ENCODE measurements at places on chromosomes 16 and 17.

GRCh38 chr17:58353389-58353825, 1.4 kb upstream of the SUPT4H1 start:
- DNase-seq = no peak

- no peak for DNase-seq
These were observed 36.4 kb downstream of the TXNDC11 start for GRCh38 chr16:11706180-11706742.

- DNase-seq = no peak
These were observed 90.8 kb upstream of the DNAH17 start for GRCh38 chr17:78667741-78668640.

DNA sequence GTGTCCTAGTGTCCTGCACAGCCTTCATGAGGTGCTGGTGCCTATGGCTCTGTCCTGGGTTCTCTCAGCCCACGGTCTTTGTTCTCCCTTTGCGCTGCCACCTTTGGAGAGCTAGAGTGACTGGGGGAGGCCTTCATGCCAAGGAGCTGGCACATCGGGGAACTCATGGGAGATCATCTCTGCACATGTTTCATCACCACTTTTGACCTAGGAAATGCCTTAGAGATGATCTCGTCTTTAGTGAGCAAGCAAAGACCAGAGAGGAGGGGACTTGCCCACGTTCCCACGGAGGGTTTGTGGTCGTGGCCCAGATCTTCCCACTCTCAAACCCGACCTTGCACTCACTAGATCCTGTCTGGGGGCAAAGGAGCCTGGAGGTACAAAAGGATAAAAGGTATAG, 23.5 kb downstream of the TBX4 start:
- DNase-seq = no peak

DNA sequence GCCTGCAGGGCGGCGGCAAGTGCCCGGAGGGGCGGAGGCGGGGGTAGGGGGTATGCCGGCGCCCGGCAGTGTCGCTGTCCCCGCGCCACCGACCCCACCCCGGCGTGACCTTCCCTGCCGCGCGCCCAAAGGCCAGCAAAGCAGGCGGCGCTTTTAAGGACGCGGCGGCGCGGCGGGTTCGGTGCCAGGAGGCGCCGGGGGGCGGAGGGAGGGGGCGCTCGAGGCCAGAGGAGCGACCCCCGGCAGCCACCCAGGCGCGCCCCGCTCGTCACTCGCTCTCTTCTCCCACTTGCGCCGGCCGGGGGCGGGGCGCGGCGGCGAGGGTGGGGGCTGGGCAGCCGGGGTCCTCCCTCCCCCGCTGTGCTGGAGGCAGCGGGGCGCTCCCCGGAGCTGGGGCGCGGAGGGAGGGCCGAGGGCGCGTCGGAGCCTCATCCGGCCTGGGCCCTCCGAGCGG, 8.6 kb upstream of the BAHCC1 start:
- DNase-seq = peak; percentile 51

- no peak for DNase-seq
These were observed 3.5 kb upstream of the C17orf113 start for GRCh38 chr17:42053731-42054500.

GRCh38 chr17:4485676-4486646, 12.7 kb upstream of the SPNS2 start:
- no peak for DNase-seq

GRCh38 chr16:5916711-5917191, 819.2 kb upstream of the EEF2KMT start:
- DNase-seq = no peak

- DNase-seq = peak; percentile 92
These were observed at the start of gene BCAR1 for GRCh38 chr16:75251280-75252048. TSS of gene BCAR1 (minus strand) at chr16:75251624. CDS start at chr16:75251482, 142 bp downstream.

DNA sequence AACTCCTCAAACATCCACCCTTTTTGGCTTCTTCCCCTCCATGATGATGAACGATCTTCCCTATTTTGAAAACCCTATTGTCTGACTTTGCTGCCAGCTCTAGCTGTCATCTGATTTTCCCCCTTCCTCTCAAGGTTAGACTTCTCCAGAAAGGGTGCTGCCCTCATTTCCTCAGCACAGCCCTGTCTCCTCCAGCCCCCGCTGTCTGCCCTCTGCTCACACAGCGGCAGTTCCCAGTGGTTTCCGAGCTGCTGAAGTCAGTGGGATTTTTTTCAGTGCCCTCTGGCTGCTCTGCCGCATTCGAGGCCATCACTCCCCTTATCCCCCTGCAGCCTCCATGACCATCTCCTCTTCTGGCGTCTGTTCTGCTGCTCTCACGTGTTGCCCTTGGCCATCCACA, 26.6 kb upstream of the C17orf107 start:
- no peak for DNase-seq

DNA sequence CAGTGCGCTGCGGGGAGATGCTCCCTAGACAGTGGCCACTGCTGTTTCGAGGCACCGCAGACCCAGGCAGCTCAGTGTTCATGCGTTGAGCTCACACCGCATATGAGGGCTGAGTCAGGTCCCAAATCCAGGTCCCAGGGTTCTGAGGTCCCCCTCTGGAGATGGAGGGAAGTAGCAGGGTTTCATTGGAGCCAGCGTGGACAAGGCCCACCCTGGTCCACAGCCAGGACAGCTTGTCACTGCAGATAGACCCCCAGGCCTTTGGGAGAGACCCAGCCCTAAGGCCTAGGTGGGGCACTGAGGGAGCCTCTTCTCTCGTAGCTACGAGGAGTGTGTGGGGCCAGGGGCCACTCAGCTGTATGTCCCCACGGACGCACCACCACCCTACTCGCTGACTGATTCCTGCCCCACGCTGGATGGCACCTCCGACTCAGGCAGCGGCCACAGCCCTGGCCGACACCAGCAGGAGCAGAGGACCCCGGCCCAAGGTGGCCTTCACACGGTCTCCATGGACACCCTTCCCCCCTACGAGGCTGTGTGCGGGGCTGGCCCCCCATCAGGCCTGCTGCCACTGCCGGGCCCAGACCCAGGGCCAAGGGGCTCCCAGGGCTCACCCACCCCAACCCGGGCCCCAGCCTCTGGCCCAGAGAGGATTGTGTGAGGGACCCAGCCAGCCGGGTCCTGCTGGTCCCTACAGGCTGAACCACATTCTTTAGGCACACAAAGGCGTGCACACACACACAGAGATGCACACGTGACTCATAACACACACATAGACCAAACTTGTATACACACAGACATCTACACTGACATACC, 53.4 kb downstream of the BEAN1 start:
- DNase-seq = peak; percentile 12

- DNase-seq = no peak
These were observed 38.6 kb downstream of the AXIN2 start for GRCh38 chr17:65522751-65523404.

- DNase-seq = no peak
These were observed 7.3 kb downstream of the CDH13 start for GRCh38 chr16:82633964-82634600.

GRCh38 chr17:76585649-76586593, at the start of gene ST6GALNAC2:
TSS of gene ST6GALNAC2 (minus strand) at chr17:76585860. CDS start at chr17:76585808, 52 bp downstream.
- DNase-seq = peak; percentile 85

DNA sequence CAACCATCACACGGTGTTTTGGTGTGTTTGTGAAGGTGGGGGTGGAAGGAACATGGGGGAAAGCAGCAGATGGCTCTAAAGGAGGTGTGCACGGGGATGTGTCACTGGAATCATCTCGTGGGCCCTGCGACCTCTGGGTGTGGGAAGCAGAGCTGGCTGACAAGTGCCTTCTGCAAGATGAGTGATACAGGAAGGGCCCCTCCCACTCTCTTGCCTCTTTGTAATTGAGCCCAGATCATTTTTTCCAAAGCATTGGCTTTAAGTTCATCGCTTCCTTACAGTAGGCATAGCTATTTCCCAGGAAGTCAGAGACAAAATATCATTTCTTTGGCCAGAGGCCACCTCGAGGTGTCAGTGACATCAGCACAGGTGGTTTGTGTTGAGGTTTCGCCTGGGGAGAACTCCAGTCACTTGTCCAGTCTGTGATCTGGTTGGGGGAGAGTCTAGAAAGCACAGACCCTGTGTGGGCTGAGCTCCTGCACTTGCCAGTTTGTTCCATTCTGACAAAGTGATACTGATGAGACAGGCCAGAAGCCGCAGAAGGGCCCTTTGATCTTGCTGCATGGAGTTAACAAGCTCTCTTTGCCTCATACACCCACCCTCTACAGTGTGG, 20.6 kb upstream of the SNTB2 start:
- no peak for DNase-seq

DNA sequence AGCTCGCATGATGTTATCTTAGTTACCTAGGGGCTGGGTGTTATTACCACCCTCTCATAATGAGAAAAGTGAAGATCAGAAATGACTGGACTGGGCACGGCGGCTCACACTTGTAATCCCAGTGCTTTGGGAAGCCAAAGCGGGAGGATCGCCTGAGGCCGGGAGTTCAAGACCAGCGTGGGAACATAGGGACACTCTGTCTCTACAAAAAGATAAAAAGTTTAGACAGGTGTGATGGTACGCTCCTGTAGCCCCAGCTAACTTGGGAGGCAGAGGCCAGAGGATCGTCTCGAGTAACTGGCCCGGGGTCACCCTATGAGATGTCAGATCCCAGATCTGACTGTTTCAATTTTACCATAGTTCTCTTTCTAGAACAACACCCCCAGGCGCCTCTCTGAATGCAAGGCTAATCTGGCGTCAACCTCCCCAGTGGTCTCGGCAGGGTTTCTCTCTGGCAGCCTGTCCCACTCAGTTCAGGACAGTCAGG, 1.9 kb upstream of the CCDC102A start:
- DNase-seq = no peak

GRCh38 chr16:26598061-26598460, 468.7 kb upstream of the C16orf82 start:
- no peak for DNase-seq
